ENCODE measurements at places on chromosomes 7 and 10.

DNA sequence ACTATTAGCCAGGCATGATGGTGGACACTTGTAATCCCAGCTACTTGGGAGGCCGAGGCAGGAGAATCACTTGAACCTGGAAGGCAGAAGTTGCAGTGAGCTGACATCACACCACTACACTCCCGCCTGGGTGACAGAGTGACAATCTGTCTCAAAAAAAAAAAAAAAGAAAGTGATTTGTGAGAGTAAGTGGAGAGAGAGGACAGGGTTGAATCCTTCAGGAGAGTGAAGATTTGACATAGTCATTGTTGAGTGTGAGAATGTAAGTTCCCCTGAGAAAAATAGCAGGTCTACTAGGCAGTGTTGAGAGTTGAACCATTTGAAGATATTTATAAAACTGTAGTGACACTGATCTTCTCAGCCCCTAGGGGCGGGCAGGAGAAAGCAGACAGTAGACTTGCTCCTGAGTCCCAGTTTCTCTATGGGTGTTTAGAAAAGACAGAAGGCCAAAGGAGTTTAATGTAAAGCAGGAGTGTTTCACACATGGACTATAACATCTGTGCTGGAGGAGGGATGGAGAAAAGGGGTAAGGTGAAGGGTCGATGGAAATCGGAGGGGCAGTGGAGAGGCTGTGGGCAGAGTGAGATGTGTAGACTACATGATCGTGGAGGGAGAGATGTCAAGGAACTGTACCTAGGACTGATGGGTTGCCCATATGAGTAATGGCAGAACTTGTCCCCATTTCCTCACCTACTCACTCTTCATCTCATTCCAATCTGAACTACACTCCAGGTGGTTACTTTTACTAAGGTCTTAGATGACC, 13.7 kb upstream of the LAMB4 start:
- no peak for DNase-seq

- no peak for DNase-seq
These were observed 43.5 kb downstream of the STRA8 start for GRCh38 chr7:135277161-135277560.

DNA sequence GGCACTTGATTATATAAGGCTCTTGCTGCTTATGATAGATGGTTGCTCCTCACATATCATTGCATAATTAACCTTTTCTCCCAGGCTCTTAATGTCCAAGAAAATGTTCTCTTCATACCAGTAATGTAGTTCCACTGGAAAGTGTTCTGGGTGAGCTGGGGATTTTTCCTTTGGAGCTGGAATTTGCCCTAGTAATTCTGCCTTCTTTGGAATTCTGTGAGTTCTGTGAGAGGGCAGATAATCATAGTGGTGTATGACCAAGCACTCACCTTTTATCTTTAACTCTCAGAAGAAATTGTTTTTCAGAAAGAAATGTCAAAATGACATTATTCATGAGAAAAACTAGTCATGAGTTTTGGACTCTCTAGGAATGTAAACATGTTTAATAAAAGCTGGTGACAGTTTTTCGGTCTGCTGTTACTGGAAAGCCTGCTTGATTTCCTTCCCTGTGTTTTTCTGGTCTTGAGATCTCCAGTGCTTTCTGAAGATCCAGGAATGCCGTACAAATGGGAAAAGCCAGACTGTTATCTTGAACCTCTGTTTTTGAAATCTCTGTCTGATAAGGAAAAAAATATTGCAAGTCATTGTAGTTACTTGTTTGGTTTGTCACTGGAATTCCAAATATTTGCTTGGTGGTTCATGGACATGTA, 148.3 kb upstream of the PRPS1L1 start:
- no peak for DNase-seq

- DNase-seq: no peak
These were observed 16.4 kb downstream of the FAM241B start for GRCh38 chr10:69646185-69647060.

DNA sequence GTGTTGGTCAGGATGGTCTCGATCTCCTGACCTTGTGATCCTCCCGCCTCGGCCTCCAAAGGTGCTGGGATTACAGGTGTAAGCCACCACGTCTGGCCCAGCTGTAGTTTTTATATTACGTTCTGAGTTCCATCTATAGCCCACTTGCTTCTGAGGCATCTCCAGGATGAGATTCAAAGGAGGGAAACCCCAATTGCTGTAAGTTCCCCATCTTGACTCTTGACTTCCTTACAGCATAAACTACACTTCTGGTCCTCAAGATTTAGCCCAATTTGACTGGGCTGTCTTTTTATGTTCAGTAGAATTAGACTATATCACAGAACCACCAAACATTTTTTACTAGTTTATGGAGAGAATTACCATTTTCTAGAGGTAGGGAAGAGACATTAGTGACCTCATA, 44.3 kb downstream of the CCM2 start:
- no peak for DNase-seq

- DNase-seq: no peak
These were observed 288.3 kb upstream of the HABP2 start for GRCh38 chr10:113264333-113265131.

DNA sequence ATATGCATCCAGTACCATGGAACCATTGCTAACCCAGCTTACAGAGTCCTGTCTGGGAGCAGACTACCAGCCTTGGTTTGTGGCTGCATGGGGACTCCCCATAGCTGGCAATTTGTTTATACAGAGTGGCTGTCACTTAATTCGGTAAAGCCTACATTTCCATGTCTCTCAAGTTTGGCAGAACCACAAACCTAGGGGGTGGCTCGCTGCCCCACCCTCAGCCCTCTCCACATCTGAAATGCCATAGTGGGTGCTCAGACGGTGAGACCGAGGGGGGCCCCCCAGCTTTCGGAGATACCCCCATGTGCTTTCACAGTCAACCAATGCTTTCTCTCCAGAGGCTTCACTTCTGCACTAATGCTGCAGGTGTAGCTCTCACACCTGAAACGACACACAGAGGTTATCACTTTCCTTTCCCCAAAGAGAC, 75.5 kb upstream of the KAT6B start:
- no peak for DNase-seq

DNA sequence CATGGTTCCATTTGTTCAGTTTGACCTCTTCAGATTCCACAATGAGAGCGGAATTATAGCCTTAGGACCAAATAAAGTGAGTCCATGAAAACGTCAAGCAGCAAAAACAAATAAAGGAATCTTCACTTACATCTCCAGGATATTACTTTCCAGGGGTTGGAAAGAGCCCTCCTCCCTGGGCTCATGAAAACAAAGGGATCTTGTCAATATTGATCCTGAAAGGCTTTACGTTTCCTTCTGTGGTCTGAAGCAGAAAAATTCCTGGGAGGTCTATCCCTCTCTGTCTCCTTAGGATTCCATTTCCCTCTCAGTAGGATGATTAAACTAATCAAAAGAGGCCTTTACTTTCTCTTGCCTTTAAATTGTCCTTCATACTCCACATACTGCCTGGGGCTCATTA, 293.5 kb downstream of the GPAM start:
- DNase-seq: no peak

GRCh38 chr10:125782054-125782453, 6.4 kb upstream of the MMP21 start:
- no peak for DNase-seq

DNA sequence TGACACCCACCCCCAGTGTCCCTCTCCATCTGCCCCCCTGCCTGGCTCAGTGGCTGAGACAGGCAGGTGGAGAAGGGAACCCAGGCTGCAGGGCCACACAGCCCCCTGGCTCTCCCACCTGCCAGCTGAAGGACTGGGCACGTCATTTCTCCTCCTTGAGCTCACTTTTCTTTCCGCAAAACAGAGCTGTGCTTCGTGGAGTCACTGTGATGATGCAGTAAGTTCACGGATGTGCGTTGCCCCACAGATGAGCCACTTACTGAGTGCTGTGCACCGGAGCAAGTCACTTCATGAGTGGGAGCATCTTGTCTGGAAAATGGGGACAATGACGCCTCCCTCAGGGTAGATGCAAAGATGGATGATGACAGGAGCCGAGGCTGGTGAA, 2.7 kb downstream of the OPN4 start:
- no peak for DNase-seq

Measured in NCI-H2171 (cell line).